ENCODE measurements at places on chromosomes 7 and 10. TPM values are rescaled to one million over a fixed set of nuclear protein-coding genes. Genes with fewer than 3 reads are reported as not detected.

Gene SHTN1
- total RNA-seq: 14.9 TPM

Gene GRM8
- total RNA-seq: 0.48 TPM

Gene EZH2
- total RNA-seq: 20.0 TPM

Gene PTPRE
- 15.9 TPM for total RNA-seq

Gene IMMP2L
- 26.2 TPM for total RNA-seq

All from urinary bladder (tissue), 4 donors.